Activated CD4-positive, alpha-beta T cell treated with anti-CD3 and anti-CD28 coated beads for 48 hours (primary cell): ENCODE measurements at places on chromosomes 12 and 14.

GRCh38 chr12:3225154-3225795 is 148.1 kb downstream of the TSPAN9 start:
- DNase-seq = no peak

DNA sequence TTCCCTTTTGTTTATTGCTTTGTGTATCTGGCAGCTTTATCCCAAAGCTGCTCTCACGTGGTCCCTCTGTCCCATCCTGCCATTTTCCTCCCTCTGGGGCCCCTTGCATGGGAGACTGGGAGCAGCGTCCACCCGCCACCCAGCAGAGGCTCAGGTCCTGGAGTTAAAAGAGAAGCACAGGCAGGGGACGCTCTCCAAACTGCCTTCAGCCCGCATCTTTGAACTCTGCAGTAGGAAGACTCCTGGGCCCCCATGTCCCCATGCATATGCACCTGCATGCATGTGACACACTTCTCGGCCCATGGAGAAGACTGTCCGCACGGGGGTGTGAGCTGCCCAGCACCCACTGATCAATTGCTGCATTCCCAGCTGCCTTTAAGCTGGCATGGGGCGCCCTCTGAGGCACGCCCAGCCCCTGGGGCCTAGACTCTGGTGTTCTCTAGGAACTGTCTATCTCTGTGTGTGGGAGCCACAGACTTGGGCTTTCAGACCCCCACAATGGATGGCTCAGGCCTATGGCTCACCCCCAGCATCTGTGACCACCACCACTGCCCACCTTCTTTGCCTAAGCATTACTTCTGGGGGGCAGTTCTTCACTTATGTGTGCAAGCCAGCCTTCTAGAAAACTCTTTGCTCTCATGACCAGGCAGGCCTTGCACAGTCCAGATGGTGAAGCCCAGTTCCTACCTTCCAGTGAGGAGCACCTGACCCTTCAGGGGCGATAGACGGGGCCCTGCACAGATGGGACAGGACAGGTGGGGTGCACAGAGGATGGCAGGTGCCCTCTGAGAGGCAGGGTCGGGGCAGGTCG is 96.1 kb upstream of the DIO3 start:
- DNase-seq = no peak

GRCh38 chr14:104598910-104599273 is 5.7 kb downstream of the TMEM179 start:
- DNase-seq = no peak

DNA sequence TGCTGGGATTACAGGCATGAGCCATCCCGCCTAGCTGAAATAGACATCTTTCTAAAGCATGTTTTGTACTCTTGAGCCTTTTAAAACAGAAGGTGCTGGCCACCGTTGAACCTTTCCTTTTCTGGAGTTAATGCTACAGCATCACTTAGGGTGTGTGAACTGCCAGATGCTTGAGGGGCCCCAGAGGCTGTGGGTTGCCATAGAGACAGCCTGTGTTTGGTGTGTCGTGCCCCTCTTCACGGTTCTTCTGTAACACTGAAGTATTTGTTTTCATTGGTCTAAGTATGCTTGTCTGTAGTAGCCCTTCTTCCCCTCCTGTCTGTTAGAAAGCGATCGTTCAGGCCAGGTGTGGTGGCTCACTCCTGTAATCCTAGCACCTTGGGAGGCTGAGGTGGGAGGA is 30.8 kb downstream of the PLEKHG3 start:
- no peak for DNase-seq
